Stimulated activated CD8-positive, alpha-beta memory T cell treated with anti-CD3 and anti-CD28 coated beads, Interleukin-12 subunit alpha, Interleukin-12 subunit beta, amount 100 ng/mL, for 1 hour (primary cell): ENCODE measurements at places on chromosomes 3 and 15.
A peak's percentile ranks its signal among the peaks of the same experiment; 100 is the strongest.

- no peak for DNase-seq
These were observed 571.8 kb downstream of the TUSC7 start for GRCh38 chr3:117281371-117281770.

DNA sequence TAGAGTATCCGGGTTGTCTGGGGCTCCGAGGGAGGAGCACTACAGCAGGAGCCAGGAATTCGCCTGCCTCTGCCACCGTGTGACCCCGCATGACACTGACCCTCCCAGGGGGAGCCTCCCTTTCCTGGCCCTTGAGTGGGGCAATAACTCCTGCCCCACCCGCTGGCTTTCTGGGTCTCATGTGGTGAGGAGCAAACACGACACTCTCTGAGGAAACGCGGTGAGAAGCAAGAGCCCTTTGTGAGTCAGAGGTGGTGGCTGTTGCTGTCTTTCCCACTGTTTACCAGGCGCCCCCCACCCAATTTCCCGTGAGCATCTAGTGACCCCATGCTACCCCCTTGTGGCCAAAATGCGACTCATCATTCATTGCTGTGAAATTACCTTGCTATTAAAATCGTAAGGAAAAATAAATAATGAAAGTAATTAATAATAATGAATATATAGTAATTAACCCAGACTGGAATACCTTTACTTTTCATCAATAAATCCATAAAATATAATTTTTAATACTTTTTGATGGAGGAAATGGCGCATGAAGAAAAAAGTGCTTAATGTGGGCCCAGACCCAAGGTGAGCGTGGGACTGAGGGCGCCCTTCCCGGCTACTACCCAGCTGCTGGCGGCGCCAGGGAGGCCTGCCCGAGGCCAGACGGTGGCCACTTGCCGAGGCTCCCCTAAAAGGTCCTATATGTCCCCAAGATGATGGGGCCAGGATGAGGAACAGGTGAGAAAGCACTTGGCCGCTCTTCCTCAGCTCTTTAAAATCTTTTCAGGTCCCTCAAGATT lies 29.3 kb downstream of the CCNL1 start:
- peak; percentile 50 for DNase-seq

- no peak for DNase-seq
These were observed 116.8 kb downstream of the EPHB1 start for GRCh38 chr3:134911586-134912548.

DNA sequence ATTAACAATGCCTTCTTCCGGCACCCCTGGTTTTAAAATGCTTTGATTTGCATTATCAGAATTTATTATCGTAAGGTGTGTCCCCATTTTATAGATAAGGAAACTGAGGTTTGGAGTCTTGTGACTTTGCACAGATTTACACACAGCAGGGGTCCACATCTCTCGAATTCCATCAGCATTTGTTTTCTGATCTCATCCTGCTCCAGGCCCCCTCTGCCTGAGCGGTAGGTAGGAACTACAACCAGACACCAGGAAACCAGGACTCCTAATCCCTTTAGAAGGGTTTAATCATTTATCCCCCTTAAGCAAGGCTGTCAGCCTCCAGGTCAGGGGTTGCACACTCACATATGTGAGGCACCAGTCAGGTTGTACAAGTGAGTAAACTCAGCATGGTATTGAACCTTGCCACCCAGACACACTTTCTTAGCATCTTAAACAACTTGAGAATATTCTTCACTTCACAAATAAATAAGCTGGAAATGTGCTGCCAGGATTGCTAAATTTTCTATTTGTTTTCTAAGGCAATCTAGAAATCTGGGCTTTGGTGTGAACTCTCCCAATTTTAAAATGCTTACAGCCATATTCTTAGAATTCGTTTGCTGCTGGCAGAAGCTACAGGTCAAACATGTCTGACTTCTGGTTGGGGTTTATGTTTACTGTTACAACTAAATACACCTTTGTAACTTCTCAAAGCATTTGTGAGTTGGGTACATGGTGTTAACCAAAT lies 31.7 kb upstream of the CMTM7 start:
- no peak for DNase-seq

GRCh38 chr3:122024800-122025199 lies 2.8 kb upstream of the ILDR1 start:
- no peak for DNase-seq

- DNase-seq = no peak
These were observed 14.1 kb downstream of the UBP1 start for GRCh38 chr3:33426068-33426467.

DNA sequence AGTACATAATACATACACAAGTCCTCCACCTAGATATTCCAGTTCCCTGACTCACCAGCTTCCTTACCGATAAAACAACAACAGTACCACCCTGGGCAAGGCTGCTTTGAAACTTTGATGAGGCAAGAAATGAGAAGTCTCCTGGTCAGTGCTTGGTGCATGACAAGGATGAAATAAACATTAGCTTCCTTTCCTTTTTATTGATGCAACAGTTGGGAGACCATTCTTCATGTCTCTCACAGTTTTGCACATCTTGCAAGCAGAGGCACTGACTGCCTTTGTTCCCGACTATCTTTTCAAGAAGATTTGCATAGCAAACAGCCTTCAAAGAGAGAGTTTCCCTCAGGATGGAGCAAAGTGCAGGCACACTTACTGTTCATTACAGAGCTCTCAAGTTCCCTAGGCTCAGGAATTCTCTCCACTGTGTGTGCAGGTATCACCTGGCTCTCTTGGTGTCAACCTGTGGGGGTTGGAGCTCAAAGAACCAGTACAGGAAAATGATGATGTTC lies 65.2 kb downstream of the MYLK start:
- no peak for DNase-seq

DNA sequence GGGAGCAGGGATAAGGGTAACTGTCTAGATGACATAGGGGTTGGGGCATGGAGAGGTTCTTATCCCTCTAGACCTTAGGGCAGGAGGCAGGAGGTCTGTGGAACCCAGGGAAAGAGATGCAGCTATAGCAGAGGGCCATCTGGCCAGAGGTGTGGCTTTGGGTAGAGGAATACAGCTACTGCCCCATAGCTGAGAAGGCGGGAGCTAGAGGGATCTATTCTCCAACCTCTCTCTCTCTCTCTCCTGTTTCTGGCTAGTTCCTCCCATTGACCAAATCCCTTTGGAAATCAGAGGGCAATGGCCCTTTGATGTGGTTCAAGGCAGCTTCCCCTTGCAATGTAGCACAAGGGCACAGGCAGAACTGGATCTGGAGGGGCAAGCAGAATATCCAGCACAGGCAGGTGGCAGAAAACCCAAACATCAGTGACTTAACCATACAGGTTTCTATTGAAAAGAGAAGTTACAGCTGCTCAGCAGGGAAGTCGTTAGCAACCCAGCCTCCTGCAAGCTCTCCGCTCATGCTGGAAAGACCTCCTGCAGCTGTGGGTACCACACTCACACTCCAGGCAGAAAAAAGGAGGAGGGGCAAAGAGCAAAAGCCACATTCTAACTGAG lies 22.3 kb upstream of the LMOD3 start:
- no peak for DNase-seq

- DNase-seq = no peak
These were observed 9.6 kb downstream of the PLCD1 start for GRCh38 chr3:38019658-38020341.

DNA sequence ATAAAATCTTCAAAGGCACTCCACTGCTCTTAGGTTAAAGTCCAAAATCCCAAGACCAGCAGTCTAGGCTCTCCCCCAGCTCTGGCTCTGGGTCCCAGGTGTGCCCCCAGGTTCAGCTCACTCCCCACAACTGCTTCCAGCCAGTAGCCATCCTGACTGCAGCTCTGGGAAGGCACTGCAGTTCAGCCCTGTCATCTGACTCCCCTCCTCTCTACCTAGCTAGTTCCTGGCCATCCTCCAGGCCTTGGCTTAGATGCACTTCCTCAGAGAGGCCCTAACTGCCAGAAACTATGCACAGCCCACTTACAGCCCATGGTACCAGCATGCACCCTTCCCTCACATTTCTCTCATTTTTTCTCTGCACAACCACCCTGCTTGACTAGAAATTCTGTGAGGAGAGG lies 25.5 kb downstream of the TBC1D2B start:
- no peak for DNase-seq

DNA sequence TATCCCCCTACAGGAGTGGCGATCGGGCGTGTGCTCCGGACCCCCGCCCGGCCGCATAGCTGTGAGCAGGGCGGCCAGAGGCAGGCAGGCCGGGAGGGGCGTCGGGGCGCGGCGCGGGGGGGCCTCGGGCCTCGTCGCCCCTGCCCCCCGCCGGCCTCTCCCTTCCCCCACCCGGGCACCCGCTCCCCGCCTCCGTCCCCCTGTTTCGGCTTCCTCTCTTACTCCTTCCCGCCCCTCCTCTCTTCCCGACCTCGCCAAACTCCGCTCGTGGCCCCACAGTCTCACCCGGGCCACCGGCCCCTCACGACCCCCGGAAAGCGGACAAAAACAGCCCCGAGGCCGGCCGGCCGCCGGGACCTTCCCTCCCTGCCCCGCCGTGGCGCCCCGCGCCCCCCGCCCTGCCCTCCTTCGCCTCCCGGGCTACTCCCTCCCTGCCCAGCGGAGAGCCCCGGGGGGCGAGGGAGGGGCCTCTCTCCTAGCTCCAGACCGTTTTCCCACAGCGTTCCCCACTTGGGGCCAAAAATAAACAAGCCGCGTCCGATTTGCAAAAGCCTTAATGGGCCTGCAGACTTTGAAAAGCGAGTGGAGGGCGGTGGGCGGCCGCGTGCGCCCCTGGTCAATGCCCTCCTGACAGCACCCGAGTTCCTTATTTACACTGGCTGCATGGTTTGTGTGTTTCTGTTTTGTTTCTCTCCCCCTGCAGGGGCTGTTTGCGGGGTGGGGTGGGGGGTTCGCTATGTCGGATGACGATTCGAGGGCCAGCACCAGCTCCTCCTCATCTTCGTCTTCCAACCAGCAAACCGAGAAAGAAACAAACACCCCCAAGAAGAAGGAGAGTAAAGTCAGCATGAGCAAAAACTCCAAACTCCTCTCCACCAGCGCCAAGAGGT lies 1.0 kb downstream of the UBE2E1 start:
- no peak for DNase-seq

- no peak for DNase-seq
These were observed 555.9 kb downstream of the IGSF11 start for GRCh38 chr3:118478706-118479276.

GRCh38 chr3:127680798-127681221 lies 8.1 kb downstream of the ABTB1 start:
- DNase-seq = no peak

DNA sequence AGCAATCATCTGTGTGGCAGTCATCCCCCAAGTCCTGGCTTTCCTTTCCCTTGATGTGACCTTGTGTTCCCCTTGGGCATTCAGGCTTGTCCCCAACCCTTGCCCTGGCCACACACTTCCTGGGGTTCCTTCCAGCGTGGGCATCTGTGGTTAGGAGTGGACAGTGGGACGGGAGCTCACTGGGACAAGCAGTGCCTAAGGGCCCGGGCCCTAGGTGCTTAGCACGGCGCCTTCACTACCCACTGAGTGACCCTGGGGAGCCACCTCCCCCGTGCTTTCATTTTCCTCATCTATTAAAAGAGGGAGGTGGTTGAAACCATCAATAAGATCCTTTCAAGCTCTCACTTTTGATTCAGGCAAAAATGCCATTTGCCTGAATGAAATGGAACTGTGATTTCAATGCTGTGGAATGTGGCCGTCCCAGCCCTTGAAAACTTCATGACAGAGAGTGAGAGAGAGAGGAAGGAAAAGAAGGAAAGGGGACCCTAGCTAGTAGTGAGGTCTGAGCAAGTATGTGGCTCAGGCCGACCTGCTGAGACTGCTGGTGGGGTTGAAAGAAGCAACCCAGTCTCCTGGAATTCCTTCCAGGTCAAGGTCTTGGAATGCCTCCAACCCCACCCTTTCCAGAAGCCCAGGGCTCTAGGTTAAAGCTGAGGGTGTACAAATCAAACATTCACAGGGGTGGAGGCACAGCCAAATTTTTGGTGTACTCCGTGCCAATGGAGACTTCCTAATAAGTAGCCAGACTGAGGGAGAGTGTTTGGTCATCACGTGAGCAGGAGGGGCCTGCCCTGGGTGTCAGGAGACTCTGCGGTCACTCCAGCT lies 302.9 kb downstream of the TLE3 start:
- DNase-seq = no peak

DNA sequence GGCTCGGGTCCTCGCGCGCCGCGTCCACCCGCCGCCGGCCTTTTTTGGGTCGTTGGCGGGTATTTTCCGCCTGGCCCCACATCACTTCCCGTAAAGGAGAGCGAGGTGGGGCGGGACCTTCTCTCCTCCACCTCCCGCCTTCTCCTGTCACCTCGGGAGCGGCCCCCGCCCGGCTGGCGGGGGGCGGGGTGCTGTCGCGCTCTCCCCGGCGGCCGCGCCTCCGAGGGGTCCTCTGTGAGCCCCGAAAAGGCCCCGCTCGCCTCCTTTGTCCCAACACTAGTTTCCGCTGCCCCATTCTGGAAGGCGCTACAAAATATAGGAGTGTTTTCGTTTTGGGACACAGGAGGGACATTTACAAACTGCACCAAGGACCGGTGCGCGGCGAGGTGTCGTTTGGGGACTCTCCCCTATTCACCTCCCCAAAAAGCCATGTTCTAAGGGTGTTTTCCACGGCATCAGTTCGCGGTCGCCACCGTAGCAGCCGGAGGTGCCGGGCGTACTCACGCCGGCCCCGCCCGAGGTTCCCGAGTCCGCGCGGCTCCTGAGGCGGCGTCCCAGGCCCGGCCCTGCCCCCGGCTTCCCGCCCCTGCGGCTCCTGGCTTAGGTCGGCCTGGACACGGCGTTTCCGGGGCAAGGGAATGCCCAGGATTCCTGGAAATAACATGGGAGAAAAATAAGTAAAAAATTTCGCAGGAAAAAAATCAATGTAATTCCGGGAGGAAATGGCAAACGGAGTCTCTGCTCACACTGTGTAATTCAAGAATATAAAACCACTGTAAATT lies at the start of gene RAB27A:
RAB27A (minus strand) TSS at position 68 of the 782 bp plus-strand sequence. CDS start 54,879 bp downstream, outside the sequence.
- peak; percentile 65 for DNase-seq

DNA sequence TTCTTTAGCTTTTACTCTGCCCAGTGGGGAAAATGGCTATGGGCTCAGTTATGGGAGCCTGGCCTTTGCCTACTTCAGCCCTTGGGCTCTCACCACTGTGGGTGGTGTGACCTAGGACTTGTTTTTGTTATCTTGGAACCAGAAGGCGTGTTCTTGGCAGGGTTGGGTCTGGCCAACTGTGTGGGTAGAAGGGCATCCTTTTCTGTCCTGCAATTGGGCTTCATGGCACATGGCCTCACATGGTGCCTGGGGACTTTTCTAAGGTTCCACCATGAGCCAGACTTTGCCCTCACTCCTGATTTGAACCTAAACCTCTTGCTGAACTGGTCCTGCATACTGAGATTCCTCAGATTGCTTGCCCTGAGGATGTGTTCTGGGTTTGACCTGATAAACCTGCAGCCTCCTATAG lies 1.7 kb downstream of the GLYCTK start:
- no peak for DNase-seq

GRCh38 chr3:114508976-114509375 lies 215.1 kb downstream of the TIGIT start:
- DNase-seq = no peak

DNA sequence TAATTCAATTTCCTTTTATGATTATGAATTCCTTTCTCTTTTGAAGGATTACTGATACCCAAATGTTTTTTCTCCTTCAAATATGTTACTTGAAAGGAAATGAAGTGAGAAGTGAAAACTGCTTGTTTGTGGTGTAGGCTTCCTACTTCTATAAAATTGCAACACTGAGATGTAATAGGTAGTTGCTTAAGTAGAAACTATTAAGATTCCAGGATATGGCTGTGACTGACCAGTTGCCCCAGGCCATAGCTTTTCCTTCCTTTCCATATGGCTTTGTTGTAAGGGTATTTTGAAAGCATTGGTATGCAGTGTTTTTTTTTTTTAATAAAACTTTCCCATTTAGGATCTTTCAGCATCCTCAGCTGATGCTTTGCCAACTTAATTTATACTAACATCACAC lies 28.5 kb downstream of the DNAJC13 start:
- DNase-seq = no peak

GRCh38 chr3:126036056-126036549 lies 47.8 kb downstream of the SLC41A3 start:
- DNase-seq = no peak
